Stimulated activated CD4-positive, alpha-beta T cell treated with anti-CD3 and anti-CD28 coated beads, TNF-alpha, amount 100 ng/mL, for 24 hours (primary cell): ENCODE measurements at places on chromosomes 1 and 21.

- DNase-seq = no peak
Observed at GRCh38 chr1:228999446-229000170, 264.3 kb downstream of the RHOU start.

- DNase-seq = no peak
Observed at GRCh38 chr1:192601567-192601966, 26.0 kb downstream of the RGS1 start.

DNA sequence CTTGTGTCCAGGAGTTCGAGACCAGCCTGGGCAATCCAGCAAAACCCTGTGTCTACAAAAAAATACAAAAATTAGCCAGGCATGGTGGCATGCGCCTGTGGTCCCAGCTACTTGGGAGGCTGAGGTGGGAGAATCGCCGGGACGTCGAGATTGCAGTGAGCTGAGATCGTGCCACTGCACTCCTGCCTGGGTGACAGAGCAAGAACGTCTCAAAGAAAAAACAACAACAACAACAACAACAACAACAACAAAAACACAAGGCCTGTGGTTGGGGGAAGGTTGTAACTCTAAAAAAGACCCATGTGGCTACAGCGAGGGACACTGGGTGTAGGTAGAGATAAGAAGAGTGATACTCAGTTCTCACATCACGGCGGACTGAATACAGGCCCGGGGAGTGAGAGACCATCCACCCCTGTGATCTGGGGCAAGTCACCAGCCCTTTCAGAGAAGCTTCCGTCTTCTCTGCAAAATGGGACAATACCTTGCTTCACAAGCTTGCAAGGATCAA, 848 bp upstream of the CDC42 start:
- DNase-seq = no peak

- DNase-seq = no peak
Observed at GRCh38 chr1:158116311-158117167, 64.2 kb upstream of the CD1D start.

- no peak for DNase-seq
Observed at GRCh38 chr1:75396745-75397144, 214.2 kb downstream of the SLC44A5 start.

DNA sequence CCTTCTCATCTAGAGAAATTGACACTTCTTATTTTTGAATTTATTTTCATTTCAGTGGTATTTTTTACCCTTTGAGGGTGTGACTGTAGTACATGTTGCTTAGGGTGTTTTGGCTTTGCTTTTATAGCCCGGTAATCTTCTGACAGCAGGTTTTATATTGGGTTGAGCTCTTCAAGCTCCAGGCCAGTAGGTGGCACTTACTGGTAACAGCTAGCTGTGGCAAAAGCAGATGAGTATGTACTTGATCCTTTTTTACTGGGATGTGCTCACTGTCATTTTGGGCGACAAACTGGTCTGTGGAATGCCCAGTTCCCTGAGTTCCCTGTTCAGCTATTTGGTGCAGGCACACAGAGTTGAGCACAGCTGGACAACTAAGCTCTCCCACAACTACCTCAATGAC, 916.2 kb upstream of the B3GALT2 start:
- DNase-seq = no peak

DNA sequence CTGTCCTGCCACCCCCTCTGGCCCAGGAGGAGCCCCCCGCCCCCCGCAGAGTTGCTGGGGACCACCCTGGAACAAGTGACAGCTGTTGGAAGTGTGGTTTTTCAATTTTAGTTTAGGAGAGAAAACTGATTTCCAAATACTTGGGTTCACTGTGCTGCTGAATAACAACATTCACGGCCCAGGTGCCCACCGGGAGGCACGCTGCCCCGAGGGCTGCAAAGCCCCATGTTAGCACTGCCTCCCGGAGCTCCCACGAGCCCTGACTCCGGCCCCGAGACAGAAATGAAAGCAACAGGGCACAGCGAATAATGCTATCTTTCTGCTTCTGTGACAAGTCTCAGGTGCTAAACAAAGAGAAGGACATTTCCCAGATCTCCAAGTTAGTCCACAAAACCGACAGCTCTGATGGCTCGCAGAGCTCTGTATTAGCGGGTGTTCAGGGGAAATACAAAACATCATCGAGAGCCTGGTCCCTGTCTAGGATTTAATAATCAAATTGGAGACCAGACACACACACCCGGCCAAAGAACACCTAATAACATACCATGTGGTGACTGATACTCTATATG, 451.5 kb downstream of the KIF26B start:
- no peak for DNase-seq

- no peak for DNase-seq
Observed at GRCh38 chr1:26585471-26585870, 55.9 kb downstream of the RPS6KA1 start.
